Anterior cingulate cortex (tissue), 58 donors: ENCODE measurements at places on chromosomes 7 and 10.
A peak's percentile ranks its signal among the peaks of the same experiment; 100 is the strongest.

DNA sequence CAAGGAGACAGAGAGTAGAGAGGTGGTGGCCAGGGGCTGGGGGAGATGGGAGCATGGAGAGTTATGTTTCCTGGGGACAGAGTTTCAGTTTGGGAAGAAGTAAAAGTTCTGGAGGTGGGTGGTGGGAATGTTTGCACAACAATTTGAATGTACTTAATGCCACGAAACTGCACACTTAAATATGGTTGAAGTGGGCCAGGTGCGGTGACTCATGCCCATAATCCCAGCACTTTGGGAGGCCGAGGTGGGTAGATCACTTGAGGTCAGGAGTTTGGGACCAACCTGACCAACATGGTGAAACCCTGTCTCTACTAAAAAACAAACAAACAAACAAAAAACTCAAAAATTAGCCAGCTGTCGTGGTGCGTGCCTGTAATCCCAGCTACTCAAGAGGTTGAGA is 137.2 kb downstream of the PFKFB3 start:
- DNase-seq = no peak

DNA sequence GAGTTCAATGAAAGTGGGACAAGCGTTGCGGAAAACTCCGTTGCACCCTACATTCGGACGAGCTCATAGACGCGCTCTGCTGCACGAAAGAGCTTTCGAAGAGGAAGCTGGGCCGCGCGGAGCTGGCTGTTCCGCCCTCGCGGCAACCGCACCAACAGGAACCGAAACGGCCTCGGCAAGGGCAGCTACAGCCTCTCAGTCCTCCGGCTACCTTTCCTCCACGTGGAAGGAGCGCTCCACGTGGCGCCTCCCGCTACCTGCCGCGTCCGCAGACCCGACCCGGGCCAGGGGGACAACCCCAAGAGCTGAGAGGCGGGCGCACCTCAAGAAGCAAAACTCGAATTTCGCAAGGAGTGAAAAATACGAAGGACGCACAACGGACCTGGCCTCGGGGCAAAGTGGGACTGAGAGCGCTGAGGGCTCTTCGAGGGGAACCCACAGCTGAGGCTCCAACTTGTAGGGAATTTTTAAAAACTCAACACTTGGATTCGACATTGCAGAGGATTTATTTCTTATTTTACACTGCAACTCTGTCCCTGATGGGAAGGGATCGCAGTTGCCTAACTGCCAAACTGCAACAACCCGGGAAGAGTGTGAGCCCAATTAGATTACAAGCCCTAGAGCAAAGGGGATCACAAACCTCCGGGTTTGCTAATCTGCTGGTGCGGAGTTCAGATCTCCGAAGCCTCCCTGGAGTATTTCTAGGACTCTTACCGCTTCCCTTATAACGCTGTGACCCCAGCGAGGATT is 1.4 kb downstream of the HPSE2 start:
- DNase-seq = peak; percentile 5

DNA sequence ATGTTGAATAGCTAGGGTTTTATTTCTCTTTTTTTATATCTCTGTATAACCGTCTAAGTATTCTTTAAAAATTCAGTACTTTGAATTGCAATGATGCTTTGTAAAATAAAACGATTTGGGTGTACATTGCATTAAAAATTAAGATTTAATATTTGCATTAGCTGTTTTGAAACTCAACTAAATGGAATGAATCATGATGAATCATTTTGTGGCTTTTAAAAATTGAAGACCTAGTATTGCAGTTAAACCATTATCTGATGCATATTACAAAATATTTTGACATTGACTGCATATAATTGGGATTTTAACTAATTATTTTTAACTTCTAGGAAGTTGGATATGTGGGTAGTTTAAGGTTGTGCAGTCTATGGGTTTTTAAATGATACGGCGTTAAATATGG is 314.0 kb downstream of the CDK14 start:
- no peak for DNase-seq

- no peak for DNase-seq
Observed at GRCh38 chr7:146764458-146764857, 647.9 kb downstream of the CNTNAP2 start.

DNA sequence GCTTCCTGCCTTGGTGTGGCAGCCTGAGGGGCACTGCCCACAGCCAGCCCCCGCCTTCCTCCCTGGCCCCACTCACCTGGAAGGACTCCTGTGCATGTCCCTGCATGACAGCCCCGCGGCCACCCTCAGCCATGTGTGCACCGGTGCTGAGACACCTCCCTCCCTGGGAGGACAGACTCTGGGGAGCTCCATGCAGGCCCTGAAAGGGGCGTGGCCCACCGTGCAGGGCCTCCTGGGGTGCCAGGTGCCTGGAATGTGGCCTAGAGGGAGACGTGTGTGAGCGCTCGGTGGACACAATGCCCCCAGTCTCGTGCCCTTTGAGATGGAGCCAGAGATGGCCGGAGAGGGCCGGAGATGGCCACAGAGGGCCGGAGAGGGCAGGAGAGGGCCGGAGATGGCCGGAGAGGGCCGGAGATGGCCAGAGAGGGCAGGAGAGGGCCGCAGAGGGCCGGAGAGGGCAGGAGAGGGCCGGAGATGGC is 59.1 kb upstream of the PPP2R2D start:
- DNase-seq = no peak

DNA sequence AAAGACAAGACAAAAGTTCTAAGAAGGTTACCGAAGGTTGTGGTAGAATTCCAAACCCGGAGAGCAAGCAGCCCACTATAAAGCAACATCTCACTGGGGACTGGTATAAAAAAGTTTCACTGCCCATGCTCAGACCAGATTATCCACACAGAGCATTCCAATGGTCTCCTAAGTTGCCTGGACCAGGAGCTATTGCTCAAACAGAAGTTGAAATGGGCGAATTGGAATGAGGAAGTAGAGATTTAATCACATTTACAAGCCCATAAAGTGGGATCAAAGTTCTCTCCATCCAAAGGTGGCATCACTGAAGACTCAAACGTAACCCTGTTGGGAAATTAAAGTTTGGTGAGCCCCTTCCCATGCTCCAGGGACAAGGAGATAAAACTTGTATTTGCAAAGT is 19.8 kb downstream of the OR2F1 start:
- no peak for DNase-seq

DNA sequence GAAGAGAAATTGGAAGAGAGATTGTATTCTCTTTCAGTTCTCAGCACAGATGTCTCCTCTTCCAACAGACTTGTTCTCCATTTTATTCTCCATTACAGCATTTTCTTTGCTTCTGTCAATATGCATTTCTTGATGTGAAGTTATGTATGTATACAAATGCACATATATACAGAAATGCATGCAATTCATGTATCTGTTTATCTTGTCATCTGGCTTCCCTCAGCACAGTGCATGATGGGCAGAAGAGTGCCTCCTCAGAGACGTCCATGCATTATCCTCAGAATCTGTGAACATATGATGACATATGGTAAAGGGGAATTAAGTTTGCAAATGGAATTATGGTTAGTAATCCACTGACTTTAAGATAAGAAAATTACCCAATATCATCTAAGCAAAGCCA is 106.7 kb upstream of the VWC2 start:
- no peak for DNase-seq

DNA sequence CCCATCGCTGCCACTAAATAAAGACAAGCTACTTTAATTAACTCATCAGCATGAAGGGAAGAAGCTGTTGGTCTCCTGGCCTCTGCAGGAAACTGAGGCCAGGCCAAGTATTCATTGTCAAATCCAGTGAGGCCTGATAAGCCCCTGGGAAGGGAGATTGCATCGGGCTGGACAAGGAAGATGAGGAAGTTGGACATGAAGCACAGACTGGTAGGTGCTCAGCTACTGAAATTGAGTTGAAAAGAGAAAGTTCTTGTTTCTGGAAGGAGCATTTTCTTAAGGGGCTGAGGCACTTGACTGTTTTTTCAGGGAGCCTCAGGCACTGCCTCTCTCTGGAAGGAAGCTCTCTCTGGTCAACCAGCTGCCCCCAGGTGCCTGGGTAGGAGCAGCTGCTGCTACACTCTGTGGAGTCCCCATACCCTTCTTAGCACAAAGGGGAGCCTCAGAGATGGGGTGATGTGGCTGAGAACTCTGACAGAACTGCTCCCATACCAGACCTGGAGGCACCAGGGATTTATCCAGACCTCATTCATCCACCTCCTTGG is 90.3 kb upstream of the IKZF1 start:
- DNase-seq = no peak

DNA sequence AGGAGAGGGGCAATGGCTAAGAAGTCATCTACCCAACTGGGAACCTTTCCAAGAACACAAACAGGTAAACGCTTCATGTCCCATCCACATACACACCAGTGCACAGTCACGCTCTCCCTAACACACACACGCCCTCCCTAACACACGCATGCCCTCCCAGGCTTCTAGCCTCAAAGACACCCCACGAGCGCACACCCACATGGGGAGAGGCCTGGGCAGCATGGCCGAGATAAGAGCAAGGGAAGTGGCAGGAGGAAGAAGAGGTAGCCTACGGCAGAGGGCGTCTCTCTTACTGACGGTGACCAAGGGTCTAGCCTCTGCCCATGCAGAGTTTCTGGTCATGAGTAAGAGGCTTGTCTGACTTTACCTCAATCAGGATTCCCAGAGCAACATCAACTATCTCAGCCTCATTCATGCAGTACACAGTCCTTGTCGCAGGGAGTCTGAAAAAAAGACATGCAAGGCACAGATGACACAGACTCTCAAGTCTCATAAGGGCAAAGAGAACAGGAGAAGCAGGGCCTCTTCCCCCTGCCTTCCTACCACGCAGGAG is 3.1 kb downstream of the CYREN start:
- no peak for DNase-seq

- no peak for DNase-seq
Observed at GRCh38 chr10:60664859-60665258, 113.4 kb upstream of the CDK1 start.

DNA sequence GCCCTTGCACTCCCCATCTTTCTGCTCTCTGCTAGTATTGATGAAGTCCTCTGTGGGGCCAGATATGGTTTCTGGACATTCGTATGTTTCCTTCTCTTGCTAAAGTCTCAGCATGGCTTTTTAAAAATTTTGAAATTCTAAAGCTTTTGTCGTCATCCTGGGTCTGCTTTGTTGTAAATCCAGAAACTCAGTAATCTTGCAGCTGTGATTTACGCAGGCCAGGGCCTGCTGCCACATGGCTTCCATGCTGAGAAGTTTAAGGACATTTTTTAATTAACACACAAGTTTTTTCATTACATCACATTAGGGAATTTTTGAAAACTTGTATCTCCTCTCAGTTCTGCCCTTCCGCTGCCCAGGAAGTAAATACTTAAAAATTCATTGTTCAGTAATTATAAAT is 686.1 kb upstream of the IGFBP3 start:
- DNase-seq = no peak

DNA sequence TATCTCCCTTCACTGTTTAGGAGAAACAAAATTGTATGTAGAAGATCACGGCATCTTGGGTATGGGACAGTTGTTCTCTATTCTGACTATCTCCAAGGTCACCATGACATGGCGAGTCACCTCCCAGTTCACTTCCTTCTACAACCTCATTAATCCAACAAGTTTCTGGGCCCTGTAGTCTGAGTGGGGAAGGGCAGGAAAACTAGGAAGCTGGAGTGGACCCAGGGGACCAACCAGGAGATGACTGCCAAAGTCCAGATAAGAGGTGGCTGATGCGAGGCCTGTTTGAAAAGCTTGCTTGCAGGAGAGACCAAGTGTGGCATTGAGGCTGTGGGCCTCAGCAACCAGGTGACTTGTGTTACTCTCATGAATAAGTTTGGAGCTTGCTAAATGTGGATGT is 584.9 kb downstream of the TNS3 start:
- DNase-seq = no peak

DNA sequence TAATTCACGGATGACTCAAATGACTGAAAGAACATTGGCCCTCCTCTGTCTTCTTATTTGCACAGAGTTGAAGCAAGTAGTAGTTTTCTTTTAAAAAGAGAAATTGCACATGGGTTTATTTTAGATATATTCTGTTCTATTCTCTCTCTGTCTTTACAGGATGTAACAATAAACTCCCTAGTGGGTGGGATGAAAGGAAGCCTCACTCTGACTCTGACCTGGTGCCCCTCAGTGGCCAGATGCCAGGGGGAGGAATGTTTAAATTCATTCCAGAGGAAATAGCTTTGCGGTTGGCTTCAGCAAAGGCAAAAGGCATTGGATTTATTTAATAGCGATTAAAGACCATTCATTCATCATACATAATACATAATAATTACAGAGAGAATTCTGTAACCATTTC is 156.4 kb upstream of the MTPN start:
- DNase-seq = no peak

GRCh38 chr10:47451273-47451997 is 32.5 kb downstream of the ANXA8 start:
- DNase-seq = no peak

- DNase-seq = no peak
Observed at GRCh38 chr10:71317739-71318138, 1.3 kb upstream of the SLC29A3 start.

GRCh38 chr10:118017850-118018249 is 28.9 kb downstream of the RAB11FIP2 start:
- no peak for DNase-seq

- no peak for DNase-seq
Observed at GRCh38 chr10:121405549-121405948, 192.7 kb downstream of the FGFR2 start.

DNA sequence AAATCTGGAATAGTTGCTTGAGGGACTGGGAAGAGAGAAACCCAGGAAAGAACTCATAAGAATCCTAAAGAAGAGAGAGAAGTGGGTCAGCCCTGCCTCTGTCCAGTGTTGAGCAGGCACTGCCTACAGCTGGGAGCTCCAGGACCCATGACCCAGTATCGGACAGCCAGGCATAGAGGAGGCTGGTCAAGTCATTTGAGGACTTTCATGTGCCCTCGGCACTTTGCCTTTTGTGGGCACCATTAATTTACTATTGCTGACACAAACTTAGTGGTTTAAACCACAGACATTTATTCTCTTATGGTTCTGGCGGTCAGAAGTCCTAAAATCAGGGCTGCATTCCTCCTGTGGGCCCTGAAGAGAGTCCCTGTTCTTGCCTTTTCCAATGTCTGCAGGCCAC is 60.3 kb downstream of the CPXM2 start:
- no peak for DNase-seq

- DNase-seq = no peak
Observed at GRCh38 chr7:34341326-34341725, 316.7 kb upstream of the NPSR1 start.

GRCh38 chr10:58173391-58173790 is 94.3 kb downstream of the IPMK start:
- no peak for DNase-seq

GRCh38 chr10:114544045-114544659 is 113.9 kb downstream of the ABLIM1 start:
- no peak for DNase-seq

DNA sequence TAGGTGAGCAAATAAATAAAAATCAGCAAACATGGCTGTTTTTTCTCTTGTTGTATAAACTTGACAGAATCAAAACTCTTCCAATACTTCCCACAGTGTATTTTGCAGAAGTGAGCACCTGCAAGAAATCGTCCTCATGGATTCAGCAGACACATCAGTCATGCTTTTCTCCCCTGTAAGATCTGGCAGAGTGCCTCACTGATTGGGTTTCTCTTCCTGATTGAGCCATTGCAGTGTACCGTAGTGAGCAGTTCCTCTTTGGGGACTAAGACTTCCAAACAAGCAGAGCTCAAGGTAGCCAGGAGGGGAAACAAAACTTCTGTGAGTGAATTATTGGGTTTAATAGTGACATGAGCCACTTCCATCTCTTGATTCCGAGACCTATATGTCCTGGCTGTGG is 2.2 kb upstream of the CCDC3 start:
- no peak for DNase-seq
